Stimulated activated CD8-positive, alpha-beta memory T cell treated with anti-CD3 and anti-CD28 coated beads, Interleukin-15, amount 100 ng/mL, for 24 hours (primary cell): ENCODE measurements at places on chromosomes 11 and 22.

GRCh38 chr11:44424841-44425240, 114.9 kb upstream of the ALX4 start:
- no peak for DNase-seq

GRCh38 chr11:120746376-120746775, 234.8 kb downstream of the GRIK4 start:
- DNase-seq = no peak

DNA sequence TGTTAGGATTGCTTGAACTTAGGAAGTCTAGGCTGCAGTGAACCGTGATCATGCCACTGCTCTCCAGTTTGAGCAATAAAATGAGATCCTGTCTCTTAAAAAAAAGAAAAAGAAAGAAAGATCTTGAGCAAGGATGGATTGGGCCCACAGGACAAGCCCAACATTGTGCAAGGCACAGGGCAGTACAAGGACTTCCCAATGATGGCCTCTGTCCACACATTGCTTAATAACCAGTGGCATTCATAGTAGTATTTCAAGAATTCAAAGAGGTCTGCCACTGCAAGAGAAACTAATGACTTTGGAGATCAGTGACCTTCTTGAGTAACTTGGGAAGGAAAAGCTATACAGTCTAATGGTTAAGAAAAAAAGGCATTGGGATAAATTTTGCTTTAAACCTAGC, 44.6 kb downstream of the SEZ6L start:
- no peak for DNase-seq

GRCh38 chr11:45473341-45473895, 187.3 kb upstream of the SYT13 start:
- no peak for DNase-seq

DNA sequence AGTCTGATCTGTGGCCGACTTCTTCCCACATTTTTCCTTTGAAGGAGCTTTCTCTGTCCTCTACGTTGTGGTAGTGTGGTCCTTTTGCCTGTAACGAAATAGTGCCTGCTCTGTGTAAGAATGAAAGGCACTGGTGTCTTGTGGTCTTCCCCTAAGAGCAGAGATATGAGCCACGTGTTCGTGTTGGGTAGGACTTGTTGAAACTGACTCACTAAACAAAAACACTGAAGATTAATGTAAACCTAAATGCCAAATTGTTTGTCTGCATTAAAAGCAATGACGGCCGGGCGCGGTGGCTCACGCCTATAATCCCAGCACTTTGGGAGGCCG, 10.1 kb upstream of the RPS3 start:
- no peak for DNase-seq

- DNase-seq = no peak
Measured at GRCh38 chr22:49728570-49729271, 99.0 kb downstream of the BRD1 start.

DNA sequence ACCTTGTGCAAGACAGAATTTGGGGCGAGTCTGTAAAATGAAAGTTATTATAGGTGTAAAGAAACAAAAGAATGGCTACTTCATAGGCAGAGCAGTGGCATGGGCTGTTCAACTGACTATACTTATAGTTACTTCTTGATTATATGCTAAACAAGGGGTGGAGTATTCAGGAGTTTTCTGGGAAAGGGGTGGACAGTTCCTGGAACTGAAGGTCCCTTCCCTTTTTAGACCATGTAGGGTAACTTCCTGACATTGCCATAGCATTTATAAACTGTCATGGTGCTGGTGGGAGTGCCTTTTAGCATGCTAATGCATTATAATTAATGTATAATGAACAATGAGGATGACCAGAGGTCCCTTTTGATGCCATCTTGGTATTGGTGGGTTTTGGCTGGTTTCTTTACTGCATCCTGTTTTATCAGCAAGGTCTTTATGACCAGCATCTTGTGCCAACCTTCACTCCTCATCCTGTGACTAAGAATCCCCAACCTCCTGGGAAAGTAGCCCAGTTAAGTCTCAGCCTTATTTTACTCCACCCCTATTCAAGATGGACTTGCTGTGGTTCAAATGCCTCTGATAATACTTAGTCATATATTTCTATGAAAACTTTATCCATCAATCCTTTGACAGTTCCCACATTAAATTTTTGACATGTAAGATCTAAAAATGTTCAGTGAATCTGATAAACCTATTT, 118.6 kb downstream of the ARHGAP42 start:
- DNase-seq = no peak

- no peak for DNase-seq
Measured at GRCh38 chr22:36227396-36227795, 11.9 kb downstream of the APOL2 start.

DNA sequence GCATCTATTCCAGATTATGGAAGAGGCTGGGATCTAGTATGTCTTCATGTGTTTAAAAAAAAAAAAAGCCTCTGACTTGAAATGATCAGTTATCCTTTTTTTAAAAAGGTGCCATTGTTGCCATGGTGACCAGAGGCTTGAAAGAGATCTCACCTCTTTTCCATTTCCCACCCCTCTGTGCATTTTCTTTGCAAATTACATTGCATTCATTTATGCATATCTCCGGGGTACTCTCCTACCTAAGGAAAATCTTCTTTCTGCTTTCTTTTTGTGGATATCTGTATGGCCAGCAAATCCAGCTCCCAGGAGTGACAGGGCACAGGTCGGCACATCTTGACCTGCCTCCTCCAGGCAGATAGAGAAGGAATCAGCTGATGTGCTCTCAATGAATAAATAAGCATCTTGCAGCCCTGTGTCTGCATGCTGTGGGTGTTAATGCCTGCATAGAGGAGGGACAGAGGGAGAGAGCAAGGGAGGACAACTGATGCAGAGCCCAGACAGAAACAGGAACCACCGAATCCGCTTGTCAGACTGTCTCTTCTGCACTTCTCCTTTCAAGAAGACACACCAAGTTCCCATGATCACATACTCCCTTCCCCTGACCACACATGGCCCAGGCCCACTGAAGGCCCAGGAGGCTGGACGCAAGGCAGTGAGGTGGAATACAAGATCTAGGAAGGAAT, 50.9 kb downstream of the CWC15 start:
- DNase-seq = no peak

GRCh38 chr11:111632516-111633220, 30.4 kb downstream of the SIK2 start:
- DNase-seq = no peak

DNA sequence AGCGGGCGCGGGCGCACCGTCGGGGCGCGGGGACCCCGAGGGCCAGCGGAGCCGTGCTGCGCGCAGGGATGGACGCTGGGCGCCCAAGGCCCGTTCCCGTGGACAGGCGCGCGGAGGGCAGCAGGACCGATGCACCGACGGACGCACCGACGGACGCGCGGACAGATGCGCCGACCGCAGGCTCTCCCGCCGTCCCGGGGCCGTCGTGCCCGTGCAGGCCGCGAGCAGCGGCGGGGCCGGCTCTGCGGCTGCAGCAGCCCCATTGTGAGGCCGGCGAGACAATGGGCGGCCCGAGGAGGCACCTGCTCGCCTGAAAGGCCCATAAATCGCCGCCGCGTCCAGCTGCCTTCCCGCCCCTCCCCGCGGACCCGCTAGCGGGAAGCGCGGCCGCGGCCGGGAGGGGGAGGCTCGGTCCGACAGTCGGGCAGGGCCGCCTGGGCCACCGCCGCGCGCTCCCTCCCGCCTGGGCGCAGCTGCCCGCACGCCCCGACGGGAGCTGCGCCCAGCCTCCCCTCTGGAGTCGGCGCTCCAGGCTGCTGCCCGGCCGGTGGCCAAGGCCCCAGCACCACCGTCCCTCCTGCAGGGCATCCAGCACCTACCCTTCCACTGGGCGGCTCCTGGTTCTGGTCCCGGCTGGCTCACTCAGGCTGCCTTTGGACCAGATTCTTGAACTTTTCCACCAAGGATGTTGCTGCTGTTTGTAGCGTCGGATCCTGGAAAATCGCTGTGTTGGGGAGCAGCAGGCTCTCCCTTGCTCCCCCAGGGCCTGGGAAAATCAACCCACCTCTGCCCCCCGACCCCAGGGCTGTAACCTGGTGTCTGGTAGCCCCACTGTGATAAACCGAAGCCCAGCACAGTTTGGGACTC, 15.8 kb downstream of the CDKN1C start:
- DNase-seq = no peak

DNA sequence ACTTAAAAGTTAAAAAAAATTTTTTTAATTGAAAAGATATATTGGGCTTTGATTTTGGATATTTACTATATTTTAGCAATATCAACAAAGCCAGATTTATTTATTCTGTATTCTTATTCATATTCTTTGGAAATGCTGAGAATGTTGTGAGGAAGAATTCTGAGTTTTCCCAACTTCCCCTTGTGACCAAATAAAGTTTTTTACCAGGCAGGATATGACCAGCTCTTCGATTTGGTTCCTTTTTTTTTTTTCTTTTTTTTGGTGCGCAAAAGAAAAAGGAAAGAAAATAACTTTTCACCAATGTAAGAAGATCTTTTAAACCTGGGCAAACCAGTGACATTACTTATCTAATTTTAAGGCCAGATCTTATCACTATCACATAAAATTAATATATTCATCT, 12.9 kb downstream of the TCP11L1 start:
- no peak for DNase-seq

- no peak for DNase-seq
Measured at GRCh38 chr11:74001822-74002286, 7.0 kb downstream of the UCP3 start.

DNA sequence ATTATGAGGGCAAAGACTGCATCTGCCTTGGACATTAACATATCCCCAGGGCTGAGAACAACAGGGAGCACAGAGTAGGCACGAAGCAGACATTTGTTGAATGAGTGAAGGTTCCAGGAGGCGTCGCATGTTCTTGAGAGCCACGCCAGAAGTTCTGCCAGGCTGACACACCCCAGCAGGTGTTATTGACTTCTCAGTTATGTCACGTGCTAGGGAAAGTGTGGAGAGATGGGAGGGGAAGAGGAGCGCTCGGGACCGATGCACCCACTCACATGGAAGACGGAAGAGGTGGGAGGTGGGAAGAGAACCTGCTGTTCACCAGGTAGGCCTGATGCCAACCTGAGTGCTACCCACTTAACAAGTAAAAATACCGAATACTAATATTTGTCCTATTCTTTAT, 232.8 kb downstream of the LARGE1 start:
- no peak for DNase-seq

DNA sequence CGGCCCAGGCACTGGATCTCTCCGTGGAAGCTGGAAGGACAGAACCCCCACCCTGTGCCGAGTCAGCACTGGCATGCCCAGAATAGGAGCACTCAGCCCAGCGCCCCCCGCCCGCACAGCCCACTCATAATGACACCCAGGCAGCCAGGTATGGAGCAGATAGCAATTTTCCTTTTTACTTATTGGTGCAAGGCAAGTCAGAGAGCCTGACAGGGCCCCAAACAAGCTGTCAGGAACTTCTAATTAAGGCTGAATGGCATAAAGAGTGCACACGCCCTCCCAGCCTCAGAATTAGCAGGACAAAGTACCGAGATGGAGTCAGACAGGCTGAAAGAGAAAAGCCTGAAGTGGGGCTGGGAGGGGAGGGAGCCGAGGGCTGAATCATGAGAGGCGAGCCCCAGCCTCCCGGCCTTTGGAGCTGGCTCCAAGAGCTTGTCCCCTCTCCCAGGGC, 76.9 kb downstream of the DSCAML1 start:
- DNase-seq = no peak

DNA sequence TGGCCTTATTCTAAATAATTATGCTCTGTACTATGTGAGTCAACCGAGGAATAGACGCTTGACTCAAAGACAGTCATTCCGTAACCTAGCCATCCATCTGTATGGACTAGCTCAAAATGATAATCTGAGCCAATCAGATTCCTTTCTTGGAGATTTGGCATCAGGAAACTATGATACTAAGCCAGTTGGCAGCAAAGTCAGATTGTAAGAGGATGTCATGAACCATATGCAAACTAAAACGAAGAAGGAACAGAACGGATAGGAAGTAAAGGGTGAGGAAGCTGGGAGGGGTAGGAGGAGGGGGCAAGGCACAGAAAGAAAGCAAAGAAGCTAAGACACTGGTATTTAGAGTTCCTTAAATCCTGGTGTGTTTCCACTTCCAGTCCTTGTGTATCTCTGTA, 10.7 kb upstream of the SESN3 start:
- DNase-seq = no peak

DNA sequence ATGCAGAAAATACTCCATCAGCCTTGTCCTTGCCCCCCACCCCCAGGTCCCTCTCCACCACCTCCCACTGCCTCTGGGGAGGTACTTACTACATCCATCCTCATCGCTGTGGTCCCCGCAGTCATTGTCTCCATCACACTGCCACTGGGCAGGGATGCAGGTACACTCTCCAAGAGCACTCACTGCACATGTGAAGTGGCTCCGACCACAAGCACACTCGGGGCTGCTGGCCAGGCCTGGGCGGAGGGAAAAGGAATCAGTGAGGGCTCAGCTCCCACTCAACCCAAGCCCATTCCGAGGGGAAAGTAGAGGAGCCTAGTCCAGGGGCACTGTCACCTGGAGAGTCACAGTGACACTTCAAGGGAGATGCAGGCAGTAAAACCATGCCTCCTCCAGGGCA, 15.7 kb downstream of the LRP4 start:
- no peak for DNase-seq

- no peak for DNase-seq
Measured at GRCh38 chr22:45762545-45763235, 91.1 kb downstream of the ATXN10 start.

DNA sequence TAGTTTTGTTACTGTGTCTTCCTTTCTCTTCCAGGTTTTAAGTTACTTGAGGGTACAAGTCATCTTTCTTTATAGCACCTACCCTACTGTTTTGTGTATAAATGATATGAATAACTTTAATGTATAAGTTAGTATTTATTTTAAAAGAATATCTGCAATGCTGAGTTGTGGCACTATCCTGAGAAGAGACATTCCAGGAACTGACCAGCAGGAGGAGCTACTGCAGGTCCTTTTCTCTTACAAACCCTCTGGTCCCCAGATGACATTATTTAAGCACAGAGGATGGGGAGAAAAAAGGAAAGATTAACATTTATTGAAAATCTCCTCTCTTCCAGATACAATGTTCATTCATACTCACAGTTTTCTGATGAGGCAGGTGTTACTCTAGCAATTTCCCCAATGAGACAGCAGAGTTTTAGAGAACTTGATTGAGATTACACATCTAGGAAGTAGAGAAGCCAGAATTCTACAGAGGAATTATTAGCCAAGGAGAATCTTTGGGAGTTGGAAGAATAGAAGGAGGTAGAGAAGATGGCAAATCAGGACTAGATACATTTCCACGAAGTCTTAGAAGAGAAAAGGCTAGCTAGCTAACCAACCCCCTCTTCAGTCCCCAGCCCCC, 541.2 kb upstream of the API5 start:
- no peak for DNase-seq
